ENCODE measurements at places on chromosomes 5 and 9.

DNA sequence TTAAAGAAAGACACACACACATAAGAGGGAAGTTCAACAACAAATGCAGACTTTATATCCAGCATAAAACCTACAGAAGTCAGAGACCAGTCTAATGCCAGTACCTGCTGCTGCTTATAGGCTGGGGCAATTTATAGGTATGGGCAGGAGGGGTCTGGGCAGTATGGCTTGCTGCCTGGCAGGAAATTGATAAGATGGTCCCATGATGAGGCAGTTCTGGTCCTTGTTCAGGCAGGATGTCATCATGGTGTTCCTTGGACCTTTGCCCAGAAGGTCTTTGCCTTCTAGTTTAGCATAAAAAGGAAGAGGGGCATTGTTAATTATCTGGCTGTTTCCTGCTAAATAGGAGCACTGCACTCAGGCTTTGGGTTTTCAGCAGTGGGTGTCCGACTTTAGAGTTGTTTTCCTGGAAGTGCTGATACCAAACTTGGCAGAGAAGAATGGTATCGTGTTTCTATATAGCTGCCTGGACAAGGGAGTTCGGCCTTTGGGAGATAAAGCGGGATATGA, 10.4 kb upstream of the PDCD1LG2 start:
- DNase-seq, result peak; percentile 25

- no peak for DNase-seq
Observed at GRCh38 chr5:180346358-180346757, 6.8 kb downstream of the GFPT2 start.

GRCh38 chr9:87676976-87677775, 48.7 kb upstream of the CTSL start:
- DNase-seq, result no peak

DNA sequence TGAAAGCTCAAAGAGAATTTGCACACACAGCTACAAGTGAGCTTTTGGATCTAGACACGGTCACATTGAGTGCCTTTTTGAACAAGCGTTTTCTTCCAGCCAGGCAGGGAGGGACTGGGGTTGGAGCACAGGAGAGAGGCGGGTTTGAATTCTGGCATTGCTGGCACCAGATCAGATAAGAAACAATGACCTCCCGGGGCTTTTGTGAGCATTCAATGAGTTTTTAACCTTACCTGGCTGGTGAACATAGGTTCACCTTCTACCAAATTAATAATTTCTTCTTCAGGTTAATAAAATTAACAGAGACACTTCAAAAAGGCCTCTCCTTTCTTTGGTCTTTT, 312.9 kb upstream of the MSX2 start:
- DNase-seq, result no peak

DNA sequence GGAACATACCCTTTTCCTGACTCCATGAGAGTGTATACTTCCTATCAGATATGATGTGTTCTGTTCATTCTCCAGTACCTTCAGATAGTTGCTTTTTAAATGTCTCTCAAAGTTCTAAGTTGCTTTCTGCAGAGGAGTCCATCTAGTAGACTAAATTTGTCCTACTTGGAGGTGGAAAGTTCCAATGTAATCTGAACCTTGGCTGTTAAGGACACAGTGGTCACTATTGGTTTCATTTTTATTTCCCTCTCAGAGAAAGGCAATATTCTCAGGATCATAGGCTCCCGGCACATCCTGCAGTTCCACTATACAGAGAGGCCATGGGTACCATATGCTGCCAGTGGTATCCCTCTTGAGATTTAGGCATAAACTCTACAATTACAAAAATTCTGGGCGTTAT, 634.6 kb downstream of the LRRC70 start:
- no peak for DNase-seq

DNA sequence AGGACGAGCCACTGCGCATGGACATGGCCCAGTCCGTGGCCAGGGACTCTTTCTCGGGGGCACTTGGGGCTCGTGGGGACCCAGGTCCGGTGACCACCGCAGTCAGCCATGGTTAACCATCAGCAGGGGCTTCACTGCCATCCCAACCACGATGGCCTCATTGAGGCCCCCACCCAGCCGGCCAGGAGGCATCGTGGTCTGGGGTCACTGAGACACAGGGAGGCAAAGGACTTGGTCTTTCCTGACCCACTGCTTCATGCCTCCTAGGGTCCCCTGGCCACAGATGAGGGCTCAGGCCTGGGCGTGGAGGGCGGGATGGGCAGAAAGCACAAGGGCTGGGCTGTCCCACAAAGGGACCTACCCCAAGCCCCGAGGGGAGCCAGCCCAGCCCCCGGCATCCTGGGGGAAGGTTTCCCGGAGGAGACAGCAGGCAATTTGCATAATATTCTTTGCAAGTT, 6.6 kb downstream of the NACC2 start:
- DNase-seq, result no peak

- no peak for DNase-seq
Observed at GRCh38 chr5:10632110-10632761, 68.4 kb downstream of the ANKRD33B start.

GRCh38 chr9:125521462-125522327, 185.3 kb downstream of the MAPKAP1 start:
- DNase-seq, result no peak

- DNase-seq, result no peak
Observed at GRCh38 chr5:168793841-168794837, 215.0 kb upstream of the PANK3 start.

DNA sequence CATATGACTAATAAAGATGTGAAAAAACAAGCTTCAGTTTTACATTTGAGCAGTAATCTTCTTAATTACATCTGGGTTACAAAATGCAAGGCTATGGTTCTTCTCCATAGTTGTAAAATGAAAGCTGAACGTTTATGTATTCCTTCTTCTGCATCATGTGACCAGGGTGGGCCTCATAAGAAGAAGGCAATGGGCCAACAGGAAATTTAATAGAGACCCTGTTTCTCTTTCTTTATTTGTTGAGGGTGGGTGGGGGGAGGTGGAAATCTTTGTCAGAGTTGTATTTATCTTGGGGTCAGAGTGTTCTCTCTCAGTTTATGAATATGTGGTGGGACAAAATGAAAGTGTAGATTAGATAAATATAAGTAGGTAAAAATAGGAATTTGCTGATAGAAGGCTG, 418.8 kb downstream of the TLE4 start:
- DNase-seq, result no peak

DNA sequence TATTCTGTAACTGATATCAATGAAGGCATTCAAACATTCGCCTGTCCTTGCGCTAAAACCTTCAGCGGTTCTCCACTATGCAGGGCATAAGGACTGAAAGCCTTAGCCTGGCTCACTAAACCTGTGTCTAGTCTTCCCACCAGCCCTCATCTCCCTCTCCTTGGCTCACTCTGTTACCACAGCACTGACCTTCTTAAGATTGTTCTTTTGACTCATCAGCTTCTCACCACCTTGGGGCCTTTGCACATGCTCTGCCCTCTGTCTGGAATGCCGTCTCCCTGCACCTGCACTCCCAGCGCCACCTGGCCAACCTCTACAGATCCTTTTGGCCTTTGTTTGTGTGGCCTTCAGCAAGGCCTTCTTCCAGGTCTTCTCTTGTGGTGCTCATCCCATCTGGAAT, 131.8 kb upstream of the IER5L start:
- no peak for DNase-seq

GRCh38 chr5:100667161-100667630, 132.0 kb downstream of the FAM174A start:
- no peak for DNase-seq
